ENCODE measurements at places on chromosomes 6 and 20.

DNA sequence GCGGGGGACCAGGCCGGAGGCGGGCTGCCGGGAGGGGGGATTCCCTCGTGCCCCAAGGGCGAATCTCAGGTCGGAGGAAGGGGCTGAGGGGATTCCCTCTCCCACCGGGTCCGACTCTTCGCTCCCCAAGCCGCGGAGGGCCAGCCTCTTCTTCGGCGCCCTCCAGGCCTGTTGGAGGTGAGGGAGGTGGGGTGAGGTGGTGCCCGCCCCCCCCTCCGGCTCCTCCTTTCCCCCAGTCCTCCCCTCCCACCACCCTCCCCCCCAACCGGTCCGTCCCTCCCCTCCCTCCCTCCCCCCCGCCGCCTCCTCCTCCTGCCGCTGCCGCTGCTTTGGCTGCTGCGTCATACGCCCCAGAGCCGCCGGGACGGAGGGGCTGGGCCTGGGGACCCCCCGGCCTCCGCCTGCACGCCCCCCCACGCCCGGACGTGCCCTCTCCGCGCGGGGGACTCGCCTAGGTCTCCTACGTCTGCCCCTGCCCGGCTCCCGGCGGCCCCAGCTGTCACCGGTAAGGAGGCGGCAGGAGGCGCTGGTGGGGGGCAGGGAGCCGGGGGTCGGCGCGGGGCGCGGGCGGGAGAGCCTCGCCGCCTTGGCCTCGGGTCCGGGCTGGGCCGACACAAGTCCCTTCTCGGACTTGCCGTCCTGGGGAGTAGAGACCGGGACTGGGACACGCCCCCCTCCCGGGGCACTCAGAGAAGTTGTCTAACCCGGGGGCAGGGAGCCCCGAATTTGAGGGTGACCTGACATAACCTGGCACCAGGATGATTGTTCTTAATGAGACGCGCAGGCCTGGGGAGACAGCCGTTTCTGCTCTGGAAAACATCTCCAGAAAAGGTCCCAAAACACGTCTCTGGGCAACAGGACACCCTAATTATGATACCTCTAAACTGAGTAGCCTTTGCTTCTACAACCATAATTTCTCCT lies at the start of gene PHF1:
TSS of gene PHF1 (plus strand) at position 304 of the 921 bp plus-strand sequence. CDS start 1,250 bp downstream, outside the sequence.
- no peak for DNase-seq

- no peak for DNase-seq
Observed at GRCh38 chr6:109466212-109466923, 10.8 kb upstream of the MICAL1 start.

DNA sequence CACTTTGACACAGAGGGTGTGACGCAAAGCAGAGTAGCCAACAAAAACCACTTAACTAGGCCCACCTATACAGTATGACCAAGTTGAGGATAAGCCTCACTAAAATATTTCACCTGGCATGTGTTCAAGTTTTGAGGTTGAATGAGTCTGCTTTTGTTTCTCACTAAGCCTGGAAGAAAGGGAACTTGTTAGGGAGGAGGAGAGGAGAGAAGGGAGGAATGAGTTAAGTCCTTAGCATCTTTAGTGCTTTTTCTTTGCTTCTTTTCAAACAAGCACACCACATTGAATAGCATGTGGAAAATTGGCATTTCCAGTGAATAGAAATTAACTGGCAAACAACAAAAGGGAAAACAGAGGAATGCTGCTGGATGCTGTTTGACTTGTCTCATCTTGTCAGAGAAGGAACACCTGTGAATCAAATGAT lies 461.9 kb downstream of the GJA1 start:
- no peak for DNase-seq

- DNase-seq: no peak
Observed at GRCh38 chr6:14386668-14387067, 269.1 kb downstream of the CD83 start.

GRCh38 chr6:148521158-148521557 lies 178.5 kb downstream of the SASH1 start:
- DNase-seq: no peak

DNA sequence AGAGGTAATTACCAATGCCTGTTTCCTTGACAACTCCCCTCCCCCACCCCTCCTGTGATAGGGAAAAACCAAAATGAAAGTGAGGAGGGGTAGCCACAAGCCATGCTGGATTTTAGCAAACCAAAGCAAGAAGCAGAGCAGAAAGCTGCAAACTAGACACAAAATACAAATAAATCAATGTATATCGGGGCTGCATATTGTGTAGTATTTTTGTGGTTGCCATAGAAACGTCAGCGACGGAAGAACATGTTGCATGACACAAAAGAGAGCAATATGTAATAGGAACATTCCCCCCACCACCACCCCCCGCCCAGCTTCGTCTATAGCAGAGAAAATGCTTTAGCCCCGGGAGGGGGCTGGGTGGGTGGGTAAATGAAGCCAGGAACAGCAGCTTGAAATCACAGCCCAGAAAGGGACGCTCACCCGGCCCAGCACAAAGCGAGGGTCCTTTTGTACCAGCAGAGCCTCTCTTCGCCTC lies 548 bp downstream of the AGPAT4 start:
- no peak for DNase-seq

DNA sequence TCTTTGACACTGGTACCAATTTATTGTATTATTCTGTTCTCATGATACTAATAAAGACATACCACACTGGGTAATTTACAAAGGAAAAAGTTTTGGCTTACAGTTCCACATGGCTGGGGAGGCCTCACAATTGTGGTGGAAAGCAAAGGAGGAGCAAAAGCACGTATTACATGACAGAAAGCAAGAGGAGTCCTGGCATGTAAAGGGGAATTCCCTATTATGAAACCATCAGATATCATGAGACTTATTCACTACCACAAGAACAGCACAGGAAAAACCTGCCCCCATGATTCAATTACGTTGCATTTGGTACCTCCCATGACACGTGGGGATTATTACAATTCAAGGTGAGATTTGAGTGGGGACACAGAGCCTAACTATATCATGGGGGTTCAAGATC lies 43.4 kb downstream of the SLC22A2 start:
- DNase-seq: no peak

DNA sequence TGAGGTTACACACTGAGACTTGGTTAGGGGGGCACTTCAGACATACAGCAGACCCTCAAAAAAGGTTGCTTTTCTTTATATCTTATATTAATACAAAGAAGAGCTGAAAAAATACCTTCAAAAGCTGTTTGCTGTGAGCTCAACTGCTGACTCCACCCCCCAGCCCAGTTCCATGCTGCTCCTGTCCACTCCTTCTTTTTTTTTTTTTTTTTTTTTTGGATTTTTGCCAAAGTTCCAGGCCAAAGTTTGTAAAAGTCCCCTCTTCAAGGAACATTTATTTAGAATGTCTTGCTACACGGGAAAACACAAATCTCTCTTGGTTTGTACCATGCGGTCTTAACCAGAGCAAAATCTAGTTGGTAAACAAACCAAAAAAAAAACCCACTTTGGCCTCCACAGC lies 85.3 kb upstream of the AKAP12 start:
- no peak for DNase-seq

DNA sequence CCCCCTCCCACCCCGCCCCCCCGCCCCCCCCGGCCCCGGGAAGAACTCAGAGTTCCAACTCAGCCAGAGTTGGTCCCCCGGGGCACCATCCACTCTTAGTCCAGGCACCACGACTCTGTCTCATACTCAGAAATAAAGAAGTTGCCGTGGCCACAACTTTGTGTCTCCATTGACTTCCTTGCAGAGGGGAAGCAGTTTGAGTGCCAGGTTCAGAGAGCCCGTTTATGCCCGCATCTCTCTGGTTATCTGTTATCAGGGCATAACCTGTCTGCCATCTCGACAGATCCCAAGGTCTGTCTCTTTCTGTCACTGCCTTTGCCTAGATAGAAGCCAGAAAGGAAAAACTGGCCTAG lies 605 bp downstream of the CDC5L start:
- DNase-seq: no peak

GRCh38 chr6:39929733-39930461 lies 4.4 kb downstream of the MOCS1 start:
- no peak for DNase-seq

DNA sequence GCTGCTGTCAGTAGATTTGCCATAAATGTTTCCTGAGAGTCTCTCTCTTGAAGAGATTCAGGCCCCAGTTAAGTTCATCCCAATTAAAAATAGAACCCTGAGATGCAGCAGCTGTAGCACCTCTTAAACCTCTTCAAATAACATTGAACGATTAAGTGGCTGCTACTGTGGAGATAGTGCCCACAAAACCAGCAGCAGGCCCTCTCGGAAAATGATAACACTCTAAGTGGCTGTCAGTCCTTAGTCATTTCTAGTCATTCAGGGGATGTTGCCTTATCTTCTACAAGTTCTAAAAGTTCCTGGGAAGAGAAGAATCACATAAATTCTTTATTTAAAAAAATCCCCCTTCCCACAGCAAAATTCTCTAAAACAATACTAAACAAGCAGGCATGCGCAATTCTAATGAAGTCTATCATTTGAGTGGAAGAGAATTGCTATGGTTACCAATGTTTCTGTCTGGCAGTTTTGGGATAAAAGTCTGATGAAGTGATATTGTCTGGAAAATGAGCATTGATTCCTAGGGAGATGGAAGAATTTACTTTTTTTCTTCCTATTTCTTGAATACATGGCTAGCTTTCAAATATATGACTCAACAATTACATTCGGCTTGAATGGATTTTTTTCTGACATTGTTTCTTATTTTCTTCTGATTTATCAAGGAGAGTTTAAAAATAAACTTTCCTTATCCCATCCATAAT lies 131.9 kb downstream of the TRMT11 start:
- no peak for DNase-seq

DNA sequence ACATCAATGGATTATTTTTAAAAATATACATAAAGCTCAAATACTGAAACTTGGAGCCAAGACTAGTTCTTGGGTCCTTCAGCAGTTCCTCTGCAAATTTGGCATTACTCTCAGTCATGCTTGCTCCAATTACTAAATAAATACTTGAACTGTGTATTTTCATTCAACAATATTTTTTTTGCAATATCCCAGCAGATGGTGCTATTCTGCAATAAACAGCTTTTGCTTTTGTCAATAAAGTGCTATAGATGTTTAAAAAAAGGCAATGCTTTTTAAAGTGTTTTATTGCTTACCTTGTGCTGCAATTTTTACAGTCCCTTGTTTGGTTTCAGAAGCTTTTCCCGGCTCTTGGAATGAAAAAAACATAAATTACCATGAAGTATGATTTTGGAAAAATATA lies 243.4 kb downstream of the TRDN start:
- no peak for DNase-seq

GRCh38 chr20:62644802-62645496 lies 2.6 kb downstream of the SLCO4A1 start:
- no peak for DNase-seq

- no peak for DNase-seq
Observed at GRCh38 chr6:133160536-133160935, 80.6 kb upstream of the EYA4 start.

GRCh38 chr6:134372603-134373281 lies 54.8 kb upstream of the SGK1 start:
- no peak for DNase-seq

GRCh38 chr20:57301026-57301425 lies 28.6 kb upstream of the SPO11 start:
- DNase-seq: no peak

GRCh38 chr6:6863970-6864639 lies 243.7 kb upstream of the RREB1 start:
- no peak for DNase-seq

- no peak for DNase-seq
Observed at GRCh38 chr6:34553750-34554149, 2.4 kb downstream of the SPDEF start.

DNA sequence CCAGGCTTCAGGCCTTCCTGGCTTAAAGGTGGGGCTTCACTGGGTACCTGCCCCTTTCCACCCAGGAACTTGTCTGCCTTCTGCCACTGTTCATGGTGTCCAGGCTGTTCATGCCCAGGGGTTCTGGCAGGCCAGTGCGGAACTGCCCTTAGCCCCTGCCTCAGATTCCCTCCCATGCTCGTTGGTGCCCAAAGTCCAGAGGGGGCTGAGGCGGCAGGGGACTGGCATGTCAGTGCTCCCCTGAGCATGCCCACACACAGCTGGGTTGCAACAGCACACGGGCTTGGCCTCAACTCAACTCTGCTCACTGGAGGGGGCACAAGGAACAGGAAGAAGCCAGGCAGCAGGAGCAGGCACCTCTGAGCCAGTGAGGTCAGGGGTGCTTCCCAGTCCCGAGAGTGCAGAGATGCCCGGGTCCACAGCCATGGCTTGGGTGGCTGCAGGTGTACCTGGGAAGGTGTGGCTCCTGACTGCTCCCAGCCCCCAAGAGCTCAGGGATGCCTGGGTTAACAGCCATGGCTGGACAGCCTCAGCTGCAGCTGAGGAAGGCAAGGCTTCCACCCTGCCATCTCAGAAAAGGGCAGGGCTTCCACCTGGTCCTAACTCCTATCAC lies 845.9 kb downstream of the EYS start:
- no peak for DNase-seq

- no peak for DNase-seq
Observed at GRCh38 chr6:127869772-127870404, 31.0 kb downstream of the THEMIS start.

GRCh38 chr6:160106701-160107100 lies 14.9 kb upstream of the SLC22A1 start:
- DNase-seq: no peak

DNA sequence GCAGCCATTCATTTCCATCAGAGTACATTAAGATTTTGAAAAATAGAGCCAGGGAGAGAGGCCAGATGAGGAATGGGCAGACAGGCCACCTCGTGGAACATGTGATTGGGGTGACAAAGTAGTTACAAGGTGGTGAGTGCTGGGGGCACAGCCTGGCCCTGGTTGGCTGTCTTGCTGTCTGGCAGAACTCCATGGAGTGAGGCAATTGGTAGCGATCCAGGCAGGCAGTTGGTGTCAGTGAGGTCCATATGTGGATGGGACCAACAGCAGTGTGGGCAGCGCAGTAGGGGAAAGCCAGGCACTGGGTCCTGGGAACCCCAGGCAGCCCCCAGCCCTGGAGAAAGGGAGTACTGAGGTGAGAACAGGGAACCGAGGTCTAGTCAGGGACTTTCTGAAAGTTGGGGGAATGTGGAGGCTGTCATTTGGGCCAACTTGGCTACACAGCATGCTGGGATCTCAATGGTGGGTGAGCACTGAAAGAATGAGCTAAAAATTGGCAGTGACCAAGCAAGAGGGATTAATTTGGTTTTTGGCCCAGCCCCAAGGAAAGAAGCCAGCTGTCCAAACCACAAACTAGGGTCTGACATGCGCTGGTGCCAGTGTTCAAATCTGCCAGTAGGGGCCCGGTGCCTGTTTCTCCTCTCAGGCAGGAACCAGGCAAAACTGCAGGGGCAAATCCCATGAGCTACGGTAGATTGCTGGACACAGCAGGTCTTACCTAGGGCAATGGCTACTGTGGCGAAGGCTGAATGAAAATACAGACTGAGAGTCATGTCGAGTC lies 61.4 kb upstream of the E2F3 start:
- no peak for DNase-seq

GRCh38 chr20:1632178-1632577 lies 12.4 kb upstream of the SIRPB1 start:
- DNase-seq: peak; percentile 64
